ENCODE measurements at places on chromosomes 1 and 21.

GRCh38 chr1:65309304-65310077 is at the start of gene DNAJC6:
TSS of gene DNAJC6 (plus strand) at chr1:65309543. CDS start at chr1:65309746, 203 bp downstream.
- DNase-seq: peak; percentile 77

DNA sequence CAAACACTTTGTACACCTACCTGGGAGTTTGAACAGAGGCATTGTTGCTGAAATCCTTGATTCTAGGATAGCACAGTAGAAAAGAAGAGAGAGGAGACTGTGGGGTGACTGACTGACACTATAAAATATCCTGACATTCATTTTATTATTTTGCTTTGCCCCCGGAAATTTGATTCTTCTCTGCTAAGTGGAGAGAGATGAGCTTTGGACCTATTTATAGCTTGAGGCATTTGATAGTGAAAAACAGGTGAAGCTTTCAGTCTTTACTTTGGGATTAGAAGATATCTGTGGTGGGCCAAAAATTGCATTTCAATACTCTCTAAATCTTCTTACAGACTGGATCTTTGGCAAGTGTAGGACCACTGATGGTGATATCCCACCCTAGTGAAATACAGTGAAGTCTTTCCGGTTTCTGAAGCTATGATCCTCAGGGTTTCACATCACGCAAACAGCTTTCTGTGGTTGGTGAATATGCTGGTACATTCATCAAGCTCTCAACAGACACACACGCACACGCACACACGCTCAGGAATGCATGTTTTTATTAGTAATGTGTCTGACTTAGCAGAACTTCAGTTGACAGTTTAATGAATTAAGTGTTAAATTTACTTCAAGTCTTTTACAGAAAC is at the start of gene AMPD1:
Gene AMPD1, minus strand, starts transcription at position 117 of the 629 bp plus-strand sequence. Its CDS starts 75 bp downstream, at position 42.
- DNase-seq: no peak

DNA sequence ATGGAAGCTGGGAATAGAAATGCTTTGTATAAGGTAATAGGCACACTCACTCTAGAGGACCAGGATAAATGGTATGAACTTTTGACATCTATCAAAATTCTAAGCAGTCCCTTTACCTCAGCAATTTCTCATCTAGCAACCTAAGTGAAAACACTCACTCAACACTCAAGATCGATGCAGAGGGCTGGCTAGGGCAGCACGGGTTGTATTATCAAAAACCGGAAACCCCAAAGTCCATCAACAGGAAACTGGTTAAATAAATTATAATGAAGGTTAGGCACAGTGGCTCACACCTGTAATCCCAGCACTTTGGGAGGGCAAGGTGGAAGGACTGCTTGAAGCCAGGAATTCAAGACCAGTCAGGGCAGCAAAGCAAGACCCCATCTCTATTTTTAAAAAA is 9.4 kb downstream of the USP48 start:
- DNase-seq: no peak

GRCh38 chr1:71719330-71719729 is 563.0 kb downstream of the NEGR1 start:
- no peak for DNase-seq

GRCh38 chr1:4877426-4877825 is 223.0 kb downstream of the AJAP1 start:
- no peak for DNase-seq

- no peak for DNase-seq
These were observed 91.9 kb downstream of the NFIA start for GRCh38 chr1:61174060-61174795.

- no peak for DNase-seq
These were observed 147.9 kb downstream of the LRRC40 start for GRCh38 chr1:70057500-70057899.

- DNase-seq: no peak
These were observed 372.2 kb downstream of the PTBP2 start for GRCh38 chr1:97093741-97094140.

GRCh38 chr1:14970799-14971141 is 182.8 kb upstream of the TMEM51 start:
- no peak for DNase-seq

DNA sequence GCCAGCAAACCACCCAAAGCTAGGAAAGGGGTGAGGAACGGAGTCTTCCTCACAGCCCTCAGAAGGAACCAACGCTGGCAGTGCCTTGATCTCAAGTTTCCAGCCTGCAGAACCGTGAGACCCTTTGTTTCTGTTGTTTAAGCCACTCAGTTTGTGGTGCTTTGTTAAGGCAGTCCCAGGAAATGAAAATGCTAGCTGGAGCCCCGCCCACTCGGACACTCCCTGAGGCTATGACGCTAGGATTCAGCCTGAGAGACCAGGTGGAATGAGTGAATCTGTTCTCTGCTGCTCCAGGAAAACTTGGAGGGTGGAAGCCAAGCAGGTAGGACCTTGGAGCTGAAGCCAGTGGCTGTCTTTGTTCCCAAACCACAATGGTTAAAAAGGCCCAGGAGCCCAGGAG is 196.5 kb upstream of the POU3F1 start:
- no peak for DNase-seq

DNA sequence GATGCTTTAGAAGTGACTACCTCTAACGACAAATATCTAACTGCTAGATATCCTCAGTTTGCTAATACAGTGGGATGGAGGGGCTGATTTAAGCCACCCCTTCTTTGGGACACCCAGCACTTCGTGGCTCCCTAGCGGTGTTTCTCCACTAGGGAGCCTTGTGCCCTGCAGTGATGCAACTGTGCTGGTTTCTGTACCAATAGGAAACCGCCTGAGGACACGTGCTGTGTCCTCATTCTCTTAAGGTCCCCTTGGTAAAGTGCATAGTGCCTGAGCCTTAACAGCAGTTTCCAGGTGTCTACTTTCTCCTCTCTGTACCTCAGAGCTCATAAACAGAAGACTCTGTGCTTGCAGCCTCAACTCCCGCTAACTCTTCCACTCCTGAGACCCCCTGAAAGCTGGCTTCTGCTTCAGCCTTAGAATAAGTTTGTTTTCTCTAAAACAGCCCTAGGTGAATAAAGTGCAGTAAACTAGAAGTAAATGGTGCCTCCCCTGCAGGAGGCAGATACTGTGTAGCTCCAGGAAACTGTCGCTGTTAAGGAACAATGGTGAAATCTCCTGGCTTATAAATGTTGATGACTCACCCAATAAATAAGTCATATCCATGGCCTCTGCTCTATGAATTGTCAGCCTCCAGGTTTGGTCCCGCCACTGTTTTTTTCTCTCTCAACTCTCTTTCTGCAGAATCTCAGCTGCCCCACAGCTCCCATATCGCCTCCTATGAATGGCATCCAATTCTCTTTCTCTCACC is 130.4 kb downstream of the AK5 start:
- DNase-seq: no peak

DNA sequence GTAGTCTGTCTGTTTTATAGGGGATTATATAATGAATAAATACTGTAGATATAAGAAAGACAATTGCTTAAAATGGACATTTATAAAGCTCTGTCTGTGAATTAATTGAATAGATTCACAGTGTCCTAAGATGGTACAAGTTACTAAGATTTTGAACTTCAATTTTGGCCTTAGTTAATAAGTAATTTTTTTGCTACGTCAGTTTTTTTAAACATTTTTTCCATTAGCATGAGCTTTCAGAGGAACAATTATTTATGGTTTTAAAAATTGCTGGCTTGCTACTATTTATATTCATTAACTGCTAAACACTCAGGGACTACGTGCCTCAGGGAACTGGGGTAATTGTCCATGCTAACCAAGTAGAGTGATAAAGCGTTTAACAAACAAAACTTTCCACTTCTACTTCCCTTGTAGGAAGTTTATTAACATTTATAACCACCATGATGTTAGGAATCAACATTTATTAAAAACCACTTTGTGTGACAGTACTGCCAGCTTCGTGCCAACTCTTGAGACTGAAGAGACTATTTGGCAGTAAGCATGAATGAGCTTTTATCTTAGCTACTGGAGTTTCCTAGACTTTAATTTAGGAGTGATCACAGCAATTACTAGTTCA is 65.4 kb upstream of the PTGS2 start:
- no peak for DNase-seq

GRCh38 chr1:48936436-48936835 is 159.7 kb upstream of the BEND5 start:
- no peak for DNase-seq

GRCh38 chr1:155975375-155976061 is 2.8 kb downstream of the ARHGEF2 start:
- no peak for DNase-seq

DNA sequence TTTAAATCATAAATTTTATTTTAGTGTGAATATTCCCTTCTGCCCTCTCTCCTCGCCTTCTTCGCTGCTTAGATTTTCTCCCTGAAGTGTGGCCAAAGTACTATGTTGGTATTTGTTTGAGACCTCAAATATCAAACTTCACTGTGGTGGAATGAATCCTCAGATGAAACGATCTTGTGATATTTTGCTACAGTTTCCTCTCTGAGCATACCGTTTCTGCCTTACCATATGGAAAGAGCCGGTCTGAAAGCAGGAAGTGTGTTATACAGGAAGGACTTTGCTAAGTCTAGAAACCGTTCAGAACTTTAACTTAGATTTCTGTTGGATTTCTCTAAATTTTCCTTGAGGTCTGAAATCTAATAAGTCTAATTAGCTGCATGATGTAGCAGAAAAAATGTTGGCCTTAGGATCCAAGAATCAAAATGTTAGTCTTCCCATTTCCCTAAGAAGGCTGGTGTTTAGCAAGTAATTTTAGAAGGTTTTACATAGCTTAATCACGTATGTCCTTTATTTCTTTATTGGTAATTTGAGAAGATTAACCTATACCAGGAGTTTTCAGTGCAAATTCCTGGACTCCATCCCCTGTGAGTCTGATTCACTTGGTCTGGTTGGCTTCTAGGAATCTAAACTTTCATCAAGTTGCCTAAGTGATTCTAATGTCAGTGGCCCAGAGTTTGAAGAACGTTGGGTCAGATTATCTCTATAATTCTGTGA is 30.7 kb downstream of the SDCCAG8 start:
- DNase-seq: no peak

DNA sequence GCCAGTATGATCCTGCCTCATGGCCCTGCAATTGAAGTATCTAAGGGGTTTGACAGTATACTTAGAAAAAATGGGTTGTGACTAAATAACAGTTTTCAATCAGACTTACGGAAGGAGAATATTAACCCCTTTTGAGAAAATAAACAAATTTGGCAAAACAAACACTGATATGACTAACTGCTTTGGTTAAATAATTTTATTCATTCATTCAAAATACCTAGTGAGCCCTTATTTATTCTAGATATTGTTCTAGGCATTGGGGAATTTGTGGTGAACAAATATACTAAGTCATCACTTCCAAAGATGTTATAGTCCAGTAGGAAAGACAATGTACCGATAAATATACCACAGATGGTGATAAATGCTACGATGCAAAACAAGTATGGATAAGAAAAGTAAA is 358.7 kb downstream of the TGFB2 start:
- DNase-seq: no peak

- DNase-seq: no peak
These were observed 70.7 kb downstream of the MTR start for GRCh38 chr1:236865818-236866155.

DNA sequence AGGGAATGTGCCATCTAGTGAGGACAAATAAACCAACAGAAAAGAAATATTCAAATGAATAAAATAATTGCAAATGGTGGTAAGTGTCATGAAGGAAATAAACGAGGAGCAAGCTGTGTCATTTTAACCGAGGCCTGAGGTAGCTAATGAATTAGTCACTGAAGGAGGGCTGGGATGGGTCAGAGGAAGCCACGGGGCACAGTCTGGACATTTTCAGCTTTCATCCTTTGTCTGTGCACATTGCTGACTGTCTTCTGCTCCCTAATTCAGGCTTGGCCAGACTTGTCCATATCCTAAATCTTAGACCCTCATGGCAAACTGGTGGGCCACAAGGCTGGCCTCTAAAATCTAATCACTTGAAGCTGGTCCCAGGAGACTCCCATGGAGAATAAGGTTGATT is 138.4 kb downstream of the RHOU start:
- DNase-seq: no peak

- peak; percentile 89 for DNase-seq
These were observed 113.0 kb upstream of the SLC25A33 start for GRCh38 chr1:9426291-9426711.

DNA sequence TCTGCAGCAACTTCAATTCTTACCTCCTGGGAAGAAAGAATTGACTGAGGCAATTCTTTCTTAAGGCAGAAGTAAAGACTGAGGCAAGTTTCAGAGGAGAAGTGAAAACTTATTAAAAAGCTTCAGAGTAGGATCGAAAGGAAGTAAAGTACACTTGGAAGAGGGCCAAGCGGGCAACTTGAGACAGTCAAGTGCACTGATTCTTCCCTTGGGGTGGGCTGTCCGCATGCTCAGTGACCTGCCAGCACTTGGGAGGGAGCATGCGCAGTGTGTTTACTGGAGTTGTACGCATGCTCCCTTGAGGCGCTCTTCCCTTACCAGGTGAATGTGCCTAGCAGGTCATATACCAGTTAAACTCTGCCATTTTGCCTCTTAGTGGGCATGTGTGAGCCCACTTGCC is 55.3 kb upstream of the NBPF3 start:
- DNase-seq: no peak

DNA sequence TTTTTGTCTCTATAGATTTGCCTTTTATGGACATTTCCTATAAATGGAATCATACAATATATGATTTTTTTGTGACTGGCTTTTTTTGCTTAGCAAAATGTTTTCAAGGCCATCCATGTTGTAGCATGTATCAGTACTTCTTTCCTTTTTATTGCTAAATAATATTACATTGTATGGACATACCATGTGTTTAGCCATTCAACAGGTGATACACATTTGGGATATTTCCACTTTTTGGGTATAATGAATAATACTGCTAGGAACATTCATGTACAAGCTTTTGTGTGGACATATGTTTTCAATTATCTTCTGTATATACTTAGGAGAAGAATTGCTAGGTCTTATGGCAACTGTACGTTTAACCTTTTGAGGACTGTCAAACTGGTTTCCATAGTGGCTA is 47.4 kb downstream of the RIMS3 start:
- DNase-seq: no peak

DNA sequence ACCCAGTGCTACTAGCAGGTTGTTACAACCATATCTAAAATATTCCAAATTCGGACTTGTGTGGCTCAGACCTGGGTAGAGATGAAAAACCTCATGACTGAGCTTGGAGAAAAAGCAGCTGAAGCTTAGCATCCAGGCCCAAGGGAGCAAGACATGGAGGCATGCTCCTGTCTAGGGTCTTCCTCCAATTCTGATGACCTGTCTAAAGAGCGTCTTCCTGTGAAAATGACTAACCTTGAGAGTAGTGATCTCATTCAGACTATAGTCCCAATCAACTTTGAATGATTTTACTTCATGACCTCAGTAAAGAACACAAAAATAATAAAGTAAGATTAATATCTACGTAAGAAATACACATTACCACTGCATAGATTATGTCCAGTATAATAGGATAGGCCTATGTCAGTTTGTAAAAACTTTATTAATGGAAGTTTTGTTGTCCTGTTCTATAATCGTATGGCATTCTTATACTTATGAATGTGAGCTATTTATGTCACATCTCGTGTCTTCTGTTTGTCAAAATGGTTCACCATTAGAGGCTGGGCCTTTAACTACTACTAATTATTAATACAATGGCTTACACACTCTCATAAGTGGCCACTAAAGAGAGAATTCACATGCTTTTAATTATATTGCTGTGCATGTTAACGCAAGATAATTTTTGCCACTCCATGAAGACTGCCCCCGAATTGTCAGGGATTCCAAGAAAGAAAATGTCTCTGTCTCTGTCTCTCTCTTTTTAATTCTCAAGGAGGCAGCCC is 201.3 kb downstream of the NCAM2 start:
- DNase-seq: no peak

GRCh38 chr1:159854693-159855192 is 7.7 kb downstream of the VSIG8 start:
- DNase-seq: peak; percentile 68

Measured in naive thymus-derived CD4-positive, alpha-beta T cell (primary cell).